Fibroblast of upper back skin (primary cell): ENCODE measurements at places on chromosomes 16 and 17.

DNA sequence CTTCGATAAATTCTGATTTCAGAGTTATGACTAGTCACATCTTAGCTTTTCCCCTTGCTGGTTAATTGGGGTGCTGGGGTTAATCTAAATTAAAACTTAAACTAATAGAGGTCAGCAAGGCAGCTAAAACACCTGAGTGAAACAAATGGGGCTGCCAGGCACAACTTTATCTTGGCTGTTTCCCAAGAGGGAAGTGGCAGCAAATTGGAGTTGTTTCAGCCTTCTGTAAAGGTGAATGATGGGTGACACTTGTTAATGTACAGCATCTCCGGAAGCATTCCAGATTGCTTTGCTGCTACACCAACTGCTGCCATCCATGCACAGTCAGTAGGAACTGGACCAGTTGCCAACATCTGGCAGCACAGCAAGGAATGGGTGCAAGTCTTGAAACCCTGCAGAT is 43.9 kb downstream of the AATF start:
- DNase-seq: no peak

DNA sequence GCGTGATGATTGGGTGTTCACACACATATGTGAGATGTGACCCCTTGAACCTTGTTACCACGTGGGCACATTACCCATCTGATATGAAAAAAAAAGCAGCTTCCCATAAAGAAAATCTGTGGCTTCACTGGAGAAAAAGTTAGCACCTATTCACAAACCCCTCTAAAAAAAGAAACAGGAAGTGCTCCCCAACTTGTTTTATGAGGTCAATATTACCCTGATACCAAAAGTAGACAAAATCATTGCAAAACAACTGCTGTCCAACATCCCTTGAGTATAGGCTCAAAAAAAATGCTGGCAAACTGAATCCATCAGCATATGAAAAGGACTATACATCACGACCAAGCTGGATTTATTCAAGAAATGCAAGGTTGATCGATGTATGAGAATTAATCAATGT is 99.7 kb upstream of the RBL2 start:
- no peak for DNase-seq

DNA sequence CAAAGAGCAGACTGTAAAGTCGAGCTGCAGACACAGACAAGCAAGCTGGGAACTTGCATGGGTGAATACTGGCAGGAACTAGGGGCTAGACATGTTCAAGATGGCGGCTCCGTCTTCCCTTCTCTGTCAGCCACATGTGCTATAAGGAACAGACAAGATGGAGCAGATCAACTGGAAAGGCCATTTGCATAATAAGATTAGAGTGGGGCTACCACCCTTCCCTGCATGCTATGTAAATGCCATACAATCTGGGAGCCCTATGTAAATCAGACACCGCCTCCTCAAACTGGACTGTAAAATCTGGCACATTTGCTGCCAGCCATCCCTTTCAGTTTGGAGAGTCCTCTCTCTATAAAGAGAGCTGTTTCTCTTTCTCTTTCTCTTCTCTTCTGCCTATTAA is 640.1 kb upstream of the CDH8 start:
- DNase-seq: no peak

- DNase-seq: no peak
These were observed 1.1 kb downstream of the ACSF2 start for GRCh38 chr17:50426814-50427787.

- DNase-seq: no peak
These were observed 3.5 kb downstream of the WDR81 start for GRCh38 chr17:1727876-1728630.

DNA sequence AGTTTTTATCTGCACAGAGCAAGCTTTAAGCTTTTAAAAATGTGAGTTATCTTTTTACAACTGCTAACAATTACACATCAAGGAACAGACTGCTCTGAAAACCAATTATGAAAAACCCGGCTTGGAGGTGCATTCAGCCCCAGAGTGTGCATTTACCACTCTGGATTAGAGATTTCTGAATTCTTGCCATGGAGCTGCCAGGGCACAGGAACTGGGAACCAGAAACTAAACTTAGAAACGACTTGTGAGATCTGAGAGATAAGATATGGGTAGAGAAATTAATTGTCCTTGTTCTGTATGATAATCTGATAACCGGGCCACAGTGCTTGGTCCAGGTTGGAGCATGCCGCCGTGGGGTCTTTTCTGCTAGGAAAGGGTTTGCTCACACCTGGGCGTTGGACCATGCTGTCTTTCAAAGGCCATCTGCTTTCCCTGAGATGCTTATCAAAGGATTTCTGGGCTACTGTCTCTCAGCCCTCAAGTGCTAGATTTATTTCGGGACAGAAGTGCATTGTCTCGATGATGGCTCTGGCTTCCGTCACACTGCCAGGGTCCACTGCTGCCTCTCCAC is 210.0 kb downstream of the MAF start:
- no peak for DNase-seq

- DNase-seq: no peak
These were observed 15.0 kb upstream of the KREMEN2 start for GRCh38 chr16:2948807-2949704.

DNA sequence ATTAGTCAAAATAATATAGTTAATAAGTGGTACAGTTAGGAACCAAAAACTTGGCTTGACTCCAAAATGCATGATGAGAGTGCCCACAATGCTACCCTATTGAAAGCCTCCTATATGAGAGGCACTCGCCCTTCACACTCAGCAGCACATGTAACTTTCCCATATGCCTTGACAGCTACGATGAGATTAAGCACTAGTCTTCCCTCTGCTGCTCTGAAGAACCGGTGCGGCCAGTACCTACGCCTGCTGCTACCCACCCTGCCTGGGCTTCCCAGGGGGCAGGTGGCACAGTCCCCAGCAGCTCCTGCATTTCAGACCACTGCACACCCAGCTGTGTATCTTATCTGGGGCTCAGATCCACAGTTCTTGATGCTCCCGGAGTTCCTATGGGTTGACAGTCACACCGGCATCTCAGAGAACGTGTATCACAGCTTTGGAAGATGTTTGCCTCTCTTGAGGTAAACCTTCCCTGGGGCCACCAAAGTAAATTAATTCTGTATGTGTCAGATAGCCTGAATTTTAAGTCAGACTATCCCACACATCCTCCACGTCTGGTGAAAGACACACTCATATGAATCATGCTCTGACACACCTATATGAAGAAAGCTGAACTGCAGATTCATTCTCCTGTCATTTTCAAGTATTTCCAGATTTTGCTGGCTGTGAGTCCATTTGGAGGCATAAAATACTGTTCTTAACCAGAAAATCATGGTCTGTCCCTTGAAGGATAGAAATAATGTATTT is 77.8 kb downstream of the MYH10 start:
- DNase-seq: peak; percentile 66

DNA sequence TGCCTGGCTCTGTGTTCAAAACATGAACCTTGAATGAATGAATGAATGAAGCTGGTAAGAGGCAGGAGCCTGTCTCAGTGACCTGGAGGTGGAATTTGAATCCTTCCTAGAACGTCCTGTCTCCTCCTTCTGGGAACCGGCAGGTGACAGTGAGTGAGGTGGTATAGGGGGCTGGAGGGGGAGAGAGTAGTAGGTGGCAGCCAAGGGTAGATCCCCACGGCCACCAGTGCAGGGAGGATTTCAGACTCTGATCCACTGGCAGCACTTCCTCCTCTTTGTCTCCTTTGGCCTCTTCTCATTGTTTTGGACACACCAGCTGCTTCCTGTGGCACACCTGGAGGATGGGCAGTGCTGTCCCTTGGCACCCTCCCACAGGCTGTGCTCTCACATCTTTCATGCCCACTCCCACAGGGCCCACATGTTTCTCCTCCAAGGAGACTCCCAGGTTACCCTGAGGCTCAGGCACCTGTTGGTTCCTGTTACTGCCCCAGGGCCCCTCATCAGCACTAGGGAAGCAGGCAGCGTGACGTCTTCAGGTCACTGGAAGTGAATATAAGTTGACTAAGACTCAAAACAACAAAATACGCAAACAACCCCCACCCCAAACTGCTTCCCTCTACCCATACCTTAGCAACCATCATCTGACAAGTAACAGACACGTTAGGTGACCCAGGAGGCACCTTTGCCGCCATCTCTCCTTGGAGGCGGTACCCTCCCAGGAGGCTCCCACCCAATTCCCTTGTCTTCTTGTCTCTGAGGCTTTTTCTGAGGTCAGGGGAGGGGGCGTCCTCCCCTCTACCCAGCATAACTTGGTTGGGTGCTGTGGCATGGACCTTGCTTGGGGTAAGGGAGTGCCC is 84.6 kb downstream of the N4BP1 start:
- no peak for DNase-seq

DNA sequence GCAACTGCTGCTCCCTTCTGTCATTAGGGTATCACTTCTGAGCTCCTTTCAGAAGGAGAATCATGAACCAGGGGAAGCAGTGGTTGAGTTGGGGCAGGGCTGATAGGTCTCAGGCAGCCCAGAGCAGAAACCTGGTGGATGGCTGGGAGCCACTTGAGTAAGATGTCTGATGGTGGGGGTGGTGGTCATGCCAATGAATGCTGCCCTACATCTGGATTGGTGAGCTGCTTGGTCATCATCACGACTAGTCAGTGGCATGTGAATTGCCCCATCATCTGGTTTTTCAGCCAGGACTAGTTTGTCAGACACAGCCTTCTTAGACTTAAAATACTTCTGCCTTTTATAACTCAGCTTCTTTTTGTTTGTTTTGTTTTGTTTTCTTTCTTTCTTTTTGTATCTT is 2.6 kb downstream of the GID4 start:
- peak; percentile 24 for DNase-seq

GRCh38 chr17:41474863-41475262 is 6.1 kb downstream of the KRT35 start:
- no peak for DNase-seq

- no peak for DNase-seq
These were observed 211.7 kb downstream of the XYLT1 start for GRCh38 chr16:17258848-17259713.

DNA sequence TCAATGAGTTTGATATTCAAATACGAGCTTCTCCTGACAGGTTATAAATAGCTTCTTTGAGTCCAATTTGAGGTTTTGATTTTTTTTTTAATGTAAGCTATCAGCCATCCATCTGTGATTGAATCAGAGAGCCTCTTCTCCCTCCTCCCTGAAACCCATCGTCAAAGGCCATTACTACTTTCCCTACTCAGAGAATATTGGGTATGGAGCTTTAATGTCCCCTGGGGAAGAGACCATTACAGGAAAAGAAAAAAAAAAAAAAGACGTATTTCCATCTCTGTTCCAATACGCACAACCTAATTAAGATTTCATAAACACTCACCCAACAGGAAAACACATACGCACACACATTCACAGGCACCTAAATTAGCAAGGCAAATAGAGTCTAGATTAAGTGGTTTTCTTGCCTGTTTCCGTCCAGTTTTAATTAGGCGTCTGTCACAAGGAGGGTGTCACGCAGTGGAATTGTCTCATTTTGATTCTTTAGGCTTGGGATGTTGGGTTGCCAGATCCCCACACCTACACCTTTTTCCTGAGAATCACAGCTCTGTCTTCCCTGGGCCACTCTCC is 194.3 kb upstream of the RPL38 start:
- DNase-seq: no peak

DNA sequence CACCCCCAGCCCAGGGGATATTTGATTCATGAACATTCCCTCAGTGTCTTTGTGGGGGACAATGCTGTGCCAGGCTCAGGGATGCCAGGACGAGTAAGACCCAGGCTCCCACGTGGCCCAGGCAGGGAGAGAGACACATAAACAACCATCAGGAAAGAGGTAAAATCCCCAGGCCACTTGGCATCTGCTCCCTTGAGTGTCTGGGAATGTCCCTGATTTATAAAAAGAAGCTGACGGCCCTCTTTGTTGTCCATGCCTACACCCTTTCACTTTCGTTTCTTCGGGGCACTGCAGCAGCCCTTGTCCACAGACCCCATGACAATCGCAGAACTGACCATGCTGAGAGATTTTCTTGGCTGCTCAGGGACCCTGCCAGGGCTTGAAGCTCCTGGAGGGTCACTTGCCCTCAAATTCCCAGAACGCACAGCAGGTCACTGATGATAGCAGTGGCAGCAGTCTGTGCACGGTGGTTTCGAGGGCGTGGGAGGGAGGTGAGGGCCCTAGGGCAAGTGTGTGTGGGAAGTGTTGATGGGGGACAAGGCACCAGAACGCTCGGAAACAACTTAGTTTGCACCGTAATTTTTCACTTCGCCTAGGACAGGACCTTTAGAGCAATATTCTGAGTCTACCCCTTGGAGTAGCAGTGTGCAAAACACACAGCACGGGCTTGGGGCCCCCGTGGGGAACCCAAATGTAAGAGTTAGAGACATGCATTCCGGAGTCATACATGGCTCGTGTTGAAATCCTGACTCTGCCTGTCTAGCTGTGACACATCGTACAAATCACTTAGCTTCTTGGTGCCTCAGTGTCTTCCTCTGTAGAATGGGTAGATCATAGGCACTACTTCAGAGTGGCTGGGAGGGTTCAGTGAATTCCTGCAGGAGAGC is 4.7 kb downstream of the NOD2 start:
- no peak for DNase-seq

- DNase-seq: peak; percentile 61
These were observed 34.7 kb upstream of the RBBP6 start for GRCh38 chr16:24504472-24505345.

DNA sequence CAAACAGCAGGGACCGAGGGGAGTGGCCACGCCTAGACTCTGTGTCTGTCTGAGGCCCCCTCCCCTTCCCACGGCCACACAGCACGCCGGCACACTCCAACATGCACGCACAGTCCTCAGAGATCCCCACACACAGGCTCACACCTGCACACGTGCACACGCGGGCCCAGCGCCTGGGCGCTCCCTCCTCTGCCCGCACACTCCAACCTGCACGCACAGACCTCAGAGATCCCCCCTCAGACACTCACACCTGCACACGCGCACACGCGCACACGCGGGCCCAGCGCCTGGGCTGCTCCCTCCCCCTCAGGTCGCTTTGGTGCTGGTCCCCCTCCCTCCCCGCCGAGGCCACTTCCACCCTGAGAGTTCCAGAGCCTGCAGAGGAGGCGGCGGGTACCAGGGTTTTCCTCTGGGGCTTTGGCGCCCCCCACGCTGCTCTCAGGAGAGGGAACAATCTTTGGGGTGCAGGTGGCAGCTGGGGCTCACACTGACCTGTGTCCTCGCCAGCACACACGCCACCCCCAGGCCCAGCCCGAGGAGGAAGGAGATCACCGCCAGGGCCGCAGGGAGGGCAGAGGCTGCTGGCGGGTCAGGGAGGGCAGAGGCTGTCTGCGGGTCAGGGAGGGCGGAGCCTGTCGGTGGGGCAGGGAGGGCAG is 1.6 kb downstream of the CD7 start:
- DNase-seq: no peak
